ENCODE measurements at places on chromosomes 12 and 14.

- no peak for DNase-seq
Observed at GRCh38 chr14:43795600-43796228, 711.4 kb downstream of the FSCB start.

- DNase-seq: no peak
Observed at GRCh38 chr12:52171950-52172512, 19.8 kb downstream of the KRT80 start.

DNA sequence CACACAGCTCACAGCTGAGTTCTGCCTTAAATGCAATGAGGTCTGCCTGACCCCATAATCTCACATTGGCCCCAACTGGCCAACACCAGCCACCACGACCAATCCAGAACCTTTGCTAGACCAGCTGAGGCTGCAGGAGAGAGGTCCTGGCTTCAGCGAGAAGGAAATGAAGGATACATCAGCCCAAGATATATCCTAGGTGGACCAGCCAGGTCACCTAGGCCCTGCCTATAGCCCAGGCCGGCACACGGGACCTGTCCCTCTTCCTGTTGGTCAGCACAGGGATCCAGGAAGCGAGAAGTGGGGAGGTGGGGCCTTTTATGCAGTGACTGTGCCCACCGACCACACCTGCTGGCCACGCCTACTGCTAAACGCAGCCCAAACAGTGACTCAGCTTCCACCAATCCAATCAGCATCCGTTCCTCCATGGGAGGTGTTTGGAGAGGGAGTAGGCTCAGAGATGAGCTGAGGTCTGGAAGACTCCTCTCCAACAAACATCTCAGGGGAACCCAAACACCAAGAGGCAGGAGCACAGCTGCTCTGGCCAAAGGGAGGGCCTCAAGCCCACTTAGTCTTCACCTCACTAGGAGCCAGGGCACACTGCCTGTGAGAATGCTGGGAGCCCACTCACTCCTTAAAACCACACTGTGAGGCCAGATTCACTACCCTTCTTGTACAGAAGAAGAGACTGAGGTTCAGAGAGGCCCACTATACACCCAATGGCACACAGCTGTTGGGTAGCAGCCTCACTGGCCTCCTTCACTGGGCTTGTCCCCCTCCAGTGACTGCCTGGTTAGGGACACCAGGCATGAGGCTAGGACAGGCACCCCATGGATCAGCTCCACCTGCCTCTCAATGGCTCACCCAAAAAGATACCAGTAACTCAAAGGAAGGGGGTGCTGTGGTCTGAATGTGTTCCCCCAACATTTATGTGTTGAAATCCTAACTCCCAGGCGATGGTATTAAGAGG is 51.3 kb upstream of the PPP2R5C start:
- no peak for DNase-seq

DNA sequence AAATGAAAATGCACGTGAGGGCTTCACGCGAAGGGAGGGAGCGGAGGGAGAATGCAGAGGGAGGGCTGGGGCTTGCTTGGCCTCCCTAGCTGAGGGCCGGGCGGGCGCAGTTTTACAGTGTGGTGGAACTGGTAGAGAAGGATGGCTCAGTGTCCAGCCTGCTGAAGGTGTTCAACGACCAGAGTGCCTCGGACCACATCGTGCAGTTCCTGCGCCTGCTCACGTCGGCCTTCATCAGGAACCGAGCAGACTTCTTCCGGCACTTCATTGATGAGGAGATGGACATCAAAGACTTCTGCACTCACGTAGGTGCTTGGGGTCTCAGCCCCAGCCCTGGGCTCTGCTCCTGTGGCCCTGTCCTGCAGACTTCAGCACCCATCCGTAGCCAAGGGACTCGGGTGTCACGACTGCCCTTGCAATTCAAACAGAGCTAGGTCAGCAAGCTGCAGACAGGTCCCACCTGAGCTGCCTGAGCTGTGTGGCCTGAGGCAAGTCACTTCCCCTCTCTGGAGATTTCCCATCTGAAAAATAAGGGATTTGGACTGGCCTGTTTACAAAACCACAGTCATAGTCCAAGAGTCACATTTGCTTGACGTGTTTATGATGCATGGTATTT is 18.4 kb downstream of the OTUB2 start:
- no peak for DNase-seq

All from NK-92 treated with Interleukin-12 subunit alpha and Interleukin-12 subunit beta, amount 100 ng/mL, for 24 hours (cell line).